ENCODE measurements at places on chromosomes 16 and 17.

- DNase-seq = no peak
Measured at GRCh38 chr17:81513753-81514488, 1.3 kb upstream of the ACTG1 start.

GRCh38 chr17:46796524-46796923 lies 22.0 kb downstream of the WNT3 start:
- no peak for DNase-seq

- DNase-seq = no peak
Measured at GRCh38 chr17:27568811-27569210, 62.2 kb upstream of the LGALS9 start.

- DNase-seq = peak; percentile 73
Measured at GRCh38 chr16:15907863-15908478, 19.6 kb upstream of the CEP20 start.

- DNase-seq = no peak
Measured at GRCh38 chr17:29010586-29010985, 4.8 kb upstream of the SEZ6 start.

GRCh38 chr17:15154618-15155017 lies 110.5 kb downstream of the PMP22 start:
- DNase-seq = no peak

GRCh38 chr16:7517496-7517895 lies 184.9 kb downstream of the RBFOX1 start:
- no peak for DNase-seq

DNA sequence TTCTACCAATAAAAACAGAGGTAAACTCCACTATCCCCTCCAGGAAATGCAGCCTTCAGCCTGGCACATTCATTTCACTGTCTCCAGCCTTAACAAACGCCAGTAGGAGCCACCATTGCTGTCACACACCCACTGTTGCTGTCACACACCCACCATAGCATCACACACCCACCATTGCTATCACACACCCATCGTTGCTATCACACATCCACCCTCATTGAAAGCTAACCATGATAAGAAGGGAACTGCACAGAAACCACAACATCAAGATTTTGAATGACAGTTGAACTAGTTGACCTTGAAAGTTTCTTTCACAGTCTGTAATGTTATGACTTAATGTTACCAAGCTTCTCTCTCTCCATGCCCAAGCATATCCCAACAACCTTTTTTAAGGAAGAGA lies 38.1 kb downstream of the SHCBP1 start:
- DNase-seq = no peak

DNA sequence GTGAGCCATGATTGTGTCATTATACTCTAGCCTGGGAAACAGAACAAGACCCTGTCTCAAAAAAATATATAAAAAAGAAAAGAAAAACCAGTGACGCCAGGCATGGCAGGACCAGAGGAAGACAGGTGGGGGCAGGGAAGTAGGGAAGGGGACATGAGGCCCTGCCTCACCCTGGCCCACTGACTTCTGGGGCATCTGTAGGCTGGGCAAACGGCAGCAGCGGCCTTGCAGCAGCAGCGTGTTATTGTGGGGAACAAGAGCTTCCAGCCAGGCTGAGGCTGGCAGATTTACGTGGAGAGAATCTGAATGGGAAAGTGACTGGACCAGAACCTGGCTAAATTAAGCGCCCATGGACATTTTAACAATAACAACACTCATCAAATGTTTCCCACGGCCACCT lies 19.4 kb downstream of the CMTM4 start:
- DNase-seq = no peak

DNA sequence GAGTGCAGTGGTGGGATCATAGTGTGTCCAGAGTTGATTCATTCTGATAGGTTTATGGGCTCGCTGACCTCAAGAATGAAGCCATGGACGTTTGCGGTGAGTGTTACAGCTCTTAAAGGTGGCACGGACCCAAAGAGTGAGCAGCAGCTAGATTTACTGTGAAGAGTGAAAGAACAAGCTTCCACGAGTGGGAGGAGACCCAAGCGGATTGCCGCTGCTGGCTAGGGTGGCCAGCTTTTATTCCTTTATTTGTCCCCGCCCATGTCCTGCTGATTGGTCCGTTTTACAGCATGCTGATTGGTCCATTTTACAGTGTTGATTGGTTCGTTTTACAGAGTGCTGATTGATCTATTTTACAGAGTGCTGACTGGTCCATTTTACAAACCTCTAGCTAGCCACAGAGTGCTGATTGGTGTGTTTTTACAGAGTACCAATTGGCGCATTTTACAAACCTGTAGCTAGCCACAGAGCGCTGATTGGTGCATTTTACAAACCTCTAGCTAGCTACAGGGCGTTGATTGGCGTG lies 17.5 kb downstream of the CACNG4 start:
- DNase-seq = no peak

DNA sequence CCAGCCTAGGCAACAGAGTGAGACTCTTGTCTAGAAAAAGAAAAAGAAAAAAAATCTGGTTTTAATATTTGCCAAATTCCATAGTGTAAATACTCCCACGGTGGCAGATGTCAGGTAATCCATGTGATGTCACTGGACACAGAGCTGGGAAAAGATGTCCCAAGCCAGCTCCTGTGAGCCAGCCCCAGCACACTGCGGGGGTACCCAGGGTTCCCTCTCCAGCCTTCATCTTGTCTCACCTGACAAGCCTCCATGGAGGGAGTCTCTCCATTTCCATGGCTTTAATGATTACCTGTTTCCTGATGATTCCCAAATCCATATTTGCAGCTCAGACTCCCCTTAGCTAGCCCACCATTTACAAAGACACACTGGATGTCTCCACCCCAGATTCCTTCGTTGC lies 4.6 kb downstream of the CD300LB start:
- no peak for DNase-seq

GRCh38 chr17:79620207-79621038 lies 9.6 kb upstream of the RBFOX3 start:
- no peak for DNase-seq

DNA sequence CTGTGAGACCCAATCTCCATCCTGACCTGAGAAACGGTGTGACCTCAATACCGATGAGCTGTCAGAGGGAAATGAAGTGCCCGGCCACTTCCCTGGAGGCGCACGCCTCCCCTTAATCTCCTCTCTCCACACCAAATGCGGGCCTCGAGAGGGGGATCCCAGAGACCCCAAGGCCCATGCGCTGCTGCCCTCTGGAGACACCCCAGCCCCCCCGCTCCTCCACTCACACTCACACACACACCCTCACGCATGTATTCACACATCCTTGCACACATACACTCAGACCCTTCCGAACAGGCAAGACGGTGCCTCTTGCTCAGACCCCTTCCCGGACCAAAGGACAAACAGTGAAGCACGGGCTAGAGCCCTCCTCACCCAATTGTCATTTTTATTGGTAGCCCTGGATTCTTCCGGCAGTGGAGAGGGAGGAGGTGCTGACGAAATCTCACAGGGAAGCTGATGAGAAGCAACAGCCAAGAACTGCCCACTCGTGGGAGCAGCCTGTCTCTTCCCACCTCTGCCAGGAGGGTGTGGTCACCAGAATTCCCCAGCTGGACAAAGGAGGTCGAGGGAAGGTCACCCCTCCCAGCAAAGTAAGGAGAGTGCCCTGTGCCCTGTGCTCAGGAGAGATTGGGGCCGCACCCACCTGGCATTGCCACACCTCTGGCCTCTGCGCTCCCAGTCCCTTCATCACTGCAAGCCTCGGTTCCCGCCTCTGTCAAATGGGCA lies 136.0 kb upstream of the TNRC6C start:
- DNase-seq = no peak

GRCh38 chr17:58831780-58832179 lies 76.1 kb downstream of the PPM1E start:
- DNase-seq = no peak

DNA sequence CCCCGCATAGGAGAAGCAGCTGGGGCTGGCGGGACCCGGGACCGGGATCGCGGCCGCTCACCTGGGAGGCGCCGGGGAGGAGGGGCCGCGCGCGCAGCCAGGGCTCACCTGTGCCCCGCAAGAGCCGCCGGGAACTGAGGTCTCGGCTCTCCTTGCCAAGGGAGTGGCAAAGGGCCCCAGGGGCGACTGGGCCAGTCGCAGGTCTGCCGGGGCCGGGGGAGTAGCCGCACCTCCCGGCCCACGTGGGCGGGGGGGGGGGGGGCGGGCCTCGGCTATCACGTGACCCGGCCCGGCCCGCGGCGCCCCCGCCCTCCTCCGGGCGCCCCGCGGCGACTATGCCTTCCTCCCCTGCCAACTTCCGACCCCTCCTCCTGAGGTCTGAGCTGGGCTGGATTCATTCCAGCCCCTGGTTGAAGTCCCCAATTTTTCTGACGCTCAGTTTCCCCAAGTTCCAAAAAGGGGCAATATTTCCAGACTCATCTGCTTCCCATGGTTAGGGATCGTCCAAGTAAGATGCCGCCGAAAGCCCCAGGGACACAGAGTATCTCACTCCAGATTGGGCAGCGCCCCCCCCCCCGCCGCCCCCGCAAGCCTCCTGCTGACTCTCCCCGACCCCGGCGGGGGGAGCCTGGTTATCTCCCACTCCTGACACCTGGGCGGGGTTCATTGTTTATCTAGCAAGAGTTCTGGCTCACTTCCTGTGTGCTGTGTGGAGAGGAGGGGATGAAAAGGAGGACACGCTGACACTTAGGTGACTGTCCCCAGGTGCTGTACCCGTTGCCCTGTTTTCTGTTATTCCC lies at the start of gene TMC6:
Gene TMC6 (minus strand): TSS at position 205 of the 800 bp plus-strand sequence. CDS start 1,923 bp downstream, outside the sequence.
- no peak for DNase-seq

DNA sequence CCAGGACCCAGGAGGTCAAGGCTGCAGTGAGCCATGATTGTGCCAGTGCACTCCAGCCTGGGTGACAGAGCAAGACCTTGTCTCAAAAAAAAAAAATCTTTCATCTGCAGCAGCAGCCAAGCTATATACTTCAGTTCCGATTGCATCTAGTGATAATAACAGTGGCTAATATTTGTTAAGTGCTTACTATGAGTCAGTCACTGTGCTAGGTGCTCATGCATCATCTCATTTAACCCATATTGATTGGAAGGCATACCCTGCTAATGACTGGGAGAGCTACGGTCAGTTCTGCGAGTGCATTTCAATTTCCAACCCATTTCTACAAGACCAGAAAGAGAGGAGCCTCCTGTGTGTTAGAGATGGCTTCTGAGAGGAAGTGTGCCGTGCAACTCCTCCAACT lies 7.7 kb upstream of the TUBG2 start:
- no peak for DNase-seq

- no peak for DNase-seq
Measured at GRCh38 chr17:45410144-45411091, 22.3 kb downstream of the ARHGAP27 start.

- DNase-seq = no peak
Measured at GRCh38 chr17:38749223-38750043, 1.3 kb upstream of the PCGF2 start.

DNA sequence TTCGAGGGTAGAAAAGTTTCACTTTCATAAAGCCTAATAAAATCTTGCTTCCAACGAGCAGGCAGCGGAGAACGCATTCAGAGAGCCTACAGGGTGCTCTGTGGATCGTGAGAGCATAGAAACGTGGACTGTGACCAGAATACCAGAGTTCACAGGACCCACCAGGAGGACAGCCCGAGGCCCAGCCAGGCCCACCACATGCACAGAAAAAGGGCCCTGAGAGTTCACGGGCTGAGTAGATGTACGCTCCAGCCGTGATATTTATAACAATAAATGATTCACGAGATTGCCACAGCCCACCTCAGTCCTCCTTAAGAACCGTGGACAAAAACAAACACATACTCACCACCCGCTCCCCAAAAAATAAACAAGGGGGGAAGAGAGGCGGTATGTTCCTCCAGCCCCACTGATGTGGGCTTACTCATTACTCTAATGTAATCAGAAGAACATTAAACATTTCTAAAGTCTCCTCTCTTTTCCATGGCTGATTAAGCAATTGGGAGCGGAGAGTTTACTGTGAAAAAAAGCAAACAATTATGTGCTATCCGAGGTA lies 207.2 kb downstream of the C16orf78 start:
- DNase-seq = no peak

DNA sequence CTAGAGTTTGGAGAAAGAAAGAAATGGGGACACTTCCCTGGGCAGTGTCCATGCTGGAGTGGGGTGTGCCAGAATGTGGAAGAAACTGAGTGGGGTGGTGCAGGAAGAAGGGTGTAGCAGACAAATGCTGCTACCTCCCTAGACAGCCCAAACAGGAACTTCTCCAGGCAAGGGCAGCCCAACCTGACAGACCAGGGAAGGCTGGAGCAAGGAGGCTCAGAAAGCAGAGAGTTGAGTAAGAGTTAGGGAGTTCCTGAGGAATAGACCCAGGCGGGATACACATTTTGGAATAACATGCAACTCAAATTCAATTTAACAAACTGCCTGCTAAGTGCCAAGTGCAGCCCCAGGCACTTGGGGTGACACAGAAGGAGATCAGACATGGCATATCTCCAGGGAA lies 1.0 kb upstream of the MYO18A start:
- DNase-seq = no peak

GRCh38 chr17:50841277-50841948 lies 6.0 kb downstream of the WFIKKN2 start:
- no peak for DNase-seq
